ENCODE measurements at places on chromosomes 6 and 20.

GRCh38 chr6:104268389-104268788 lies 591.3 kb downstream of the HACE1 start:
- DNase-seq, result no peak

DNA sequence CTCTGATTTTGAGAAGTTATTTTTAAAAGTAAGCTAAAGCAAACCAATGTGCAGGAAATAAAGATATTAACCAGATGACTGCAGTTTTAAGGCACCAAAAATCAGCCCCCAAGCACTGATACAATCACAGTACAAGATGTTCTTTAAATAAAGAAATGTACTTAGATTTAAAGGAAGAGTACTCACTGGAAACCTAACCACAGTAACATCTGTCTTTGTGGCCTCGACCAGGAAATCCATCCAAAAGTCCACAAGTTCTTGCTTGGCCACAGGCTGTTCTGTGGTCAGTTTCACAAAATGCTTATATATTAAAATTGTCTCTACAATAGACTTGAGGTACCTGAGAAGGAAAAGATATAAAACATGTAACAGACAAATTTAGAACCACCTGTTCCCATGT lies 105.9 kb upstream of the MAP7 start:
- no peak for DNase-seq

GRCh38 chr20:50569864-50570836 lies 60.0 kb downstream of the PTPN1 start:
- DNase-seq, result peak; percentile 61

DNA sequence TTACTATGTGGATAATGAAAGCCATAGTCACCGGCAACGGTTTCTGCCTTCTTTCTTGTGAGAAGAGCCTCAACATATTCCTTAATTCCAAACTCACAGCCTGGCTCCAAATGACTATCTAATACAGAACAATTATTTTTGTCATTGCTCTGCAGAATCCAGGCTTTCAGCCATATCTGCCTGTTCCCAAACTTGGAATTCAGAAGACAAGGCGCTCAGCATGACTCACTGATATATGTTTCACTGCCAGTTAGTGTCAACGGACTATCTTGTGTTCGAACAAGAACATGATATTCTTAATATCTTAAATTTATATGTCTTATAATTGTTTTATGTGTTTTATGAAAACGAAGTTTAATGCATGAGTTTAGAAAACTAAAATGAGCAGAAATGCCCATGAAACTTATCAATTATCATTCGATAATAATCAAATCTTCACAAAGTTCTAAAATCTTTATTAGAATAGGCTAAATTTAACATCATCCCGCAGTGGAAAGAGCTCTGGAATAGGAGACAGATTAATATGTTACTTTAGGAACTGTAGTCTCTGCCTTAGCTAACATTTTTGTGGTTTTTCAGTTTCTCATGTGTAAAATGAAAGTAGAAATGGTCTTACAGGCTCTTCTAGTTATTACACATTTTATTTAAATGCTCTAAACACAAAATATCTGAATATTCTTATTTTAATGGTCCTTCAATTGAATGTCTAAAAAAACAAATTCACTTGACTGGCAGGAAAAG lies 669.3 kb upstream of the GJE1 start:
- DNase-seq, result no peak

GRCh38 chr20:22106308-22106938 lies 401.0 kb downstream of the PAX1 start:
- DNase-seq, result no peak

DNA sequence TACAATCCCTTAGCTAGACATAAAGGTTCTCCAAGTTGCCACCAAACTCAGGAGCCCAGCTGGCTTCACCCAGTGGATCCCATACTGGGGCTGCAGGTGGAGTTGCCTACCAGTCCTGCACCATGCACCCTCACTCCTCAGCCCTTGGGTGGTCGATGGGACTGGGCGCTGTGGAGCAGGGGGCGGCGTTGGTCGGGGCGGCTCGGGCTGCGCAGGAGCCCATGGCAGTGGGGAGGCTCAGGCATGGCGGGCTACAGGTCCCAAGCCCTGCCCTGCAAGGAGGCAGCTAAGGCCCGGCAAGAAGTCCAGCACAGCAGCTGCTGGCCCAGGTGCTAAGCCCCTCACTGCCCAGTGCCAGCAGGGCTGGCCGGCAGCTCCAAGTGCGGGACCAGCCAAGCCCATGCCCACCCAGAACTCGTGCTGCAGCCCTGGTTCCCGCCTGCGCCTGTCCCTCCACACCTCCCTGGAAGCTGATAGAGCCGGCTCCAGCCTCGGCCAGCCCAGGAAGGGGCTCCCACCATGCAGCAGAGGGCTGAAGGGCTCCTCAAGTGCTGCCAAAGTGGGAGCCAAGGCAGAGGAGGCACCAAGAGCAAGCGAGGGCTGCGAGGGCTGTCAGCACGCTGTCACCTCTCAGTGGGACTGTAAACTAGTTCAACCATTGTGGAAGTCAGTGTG lies 912.1 kb downstream of the PHF3 start:
- no peak for DNase-seq

GRCh38 chr20:2708073-2708415 lies 15.5 kb downstream of the EBF4 start:
- no peak for DNase-seq

GRCh38 chr20:36018208-36018988 lies 50.0 kb downstream of the CNBD2 start:
- no peak for DNase-seq

DNA sequence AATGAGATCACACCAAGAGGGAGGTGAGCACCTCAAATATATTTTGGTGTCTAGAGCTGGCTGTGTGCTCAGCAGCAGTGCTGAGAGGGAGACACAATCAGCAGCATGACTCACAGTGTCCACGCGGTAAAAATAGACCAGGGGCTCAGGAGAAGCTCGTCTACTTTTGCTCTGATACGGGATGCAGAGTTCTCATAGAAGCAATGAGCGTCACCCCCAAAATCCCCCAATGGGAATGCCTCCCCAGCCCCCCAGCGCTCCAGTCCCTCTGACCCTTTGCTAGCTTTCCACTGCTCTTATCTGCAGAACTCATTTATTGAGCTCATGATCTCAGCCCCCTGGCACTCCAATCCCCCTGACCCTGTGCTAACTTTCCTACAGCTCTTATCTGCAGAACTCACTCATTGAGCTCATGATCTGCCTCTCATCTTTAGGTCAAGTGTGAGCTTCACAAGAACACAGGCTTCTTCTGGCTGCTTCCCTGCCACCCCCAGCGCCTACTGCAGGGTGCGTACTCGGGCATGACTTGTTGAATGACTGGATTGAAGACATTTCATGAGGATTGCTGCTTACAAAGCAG lies 34.0 kb downstream of the SYNDIG1 start:
- DNase-seq, result no peak

DNA sequence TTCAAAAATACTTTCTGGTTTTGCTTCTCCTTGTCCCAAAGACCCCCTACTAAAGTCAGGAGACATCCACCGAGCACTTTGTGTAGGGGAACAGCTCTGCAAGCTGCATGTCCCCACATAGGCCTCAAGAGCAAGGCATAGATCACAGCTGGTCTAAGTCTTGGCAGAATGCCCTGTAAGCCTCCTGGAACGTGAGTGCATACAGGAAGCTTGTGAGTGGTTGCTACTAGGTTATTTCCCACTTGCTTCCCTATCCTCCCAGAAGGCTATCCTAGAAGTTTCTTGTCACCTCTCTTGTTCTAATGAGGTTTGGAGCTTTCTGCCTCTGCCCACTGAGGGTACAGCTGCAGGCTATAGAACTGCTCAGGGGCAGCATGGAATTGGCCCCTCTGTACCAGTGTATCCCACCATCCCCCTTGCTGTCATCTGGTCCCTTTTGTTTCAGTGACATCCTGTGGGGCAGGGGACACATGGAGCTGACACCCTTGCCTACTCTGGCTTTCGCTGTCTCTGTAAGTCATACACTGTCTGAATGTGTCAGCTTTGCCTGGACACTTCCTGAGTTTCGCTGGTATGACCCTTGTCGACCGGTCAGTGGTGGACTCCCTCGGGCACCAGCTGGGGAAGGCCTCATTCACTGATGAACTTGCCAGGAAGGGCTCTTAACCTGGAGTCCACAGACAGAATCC lies 35.6 kb upstream of the KCNK16 start:
- DNase-seq, result no peak

DNA sequence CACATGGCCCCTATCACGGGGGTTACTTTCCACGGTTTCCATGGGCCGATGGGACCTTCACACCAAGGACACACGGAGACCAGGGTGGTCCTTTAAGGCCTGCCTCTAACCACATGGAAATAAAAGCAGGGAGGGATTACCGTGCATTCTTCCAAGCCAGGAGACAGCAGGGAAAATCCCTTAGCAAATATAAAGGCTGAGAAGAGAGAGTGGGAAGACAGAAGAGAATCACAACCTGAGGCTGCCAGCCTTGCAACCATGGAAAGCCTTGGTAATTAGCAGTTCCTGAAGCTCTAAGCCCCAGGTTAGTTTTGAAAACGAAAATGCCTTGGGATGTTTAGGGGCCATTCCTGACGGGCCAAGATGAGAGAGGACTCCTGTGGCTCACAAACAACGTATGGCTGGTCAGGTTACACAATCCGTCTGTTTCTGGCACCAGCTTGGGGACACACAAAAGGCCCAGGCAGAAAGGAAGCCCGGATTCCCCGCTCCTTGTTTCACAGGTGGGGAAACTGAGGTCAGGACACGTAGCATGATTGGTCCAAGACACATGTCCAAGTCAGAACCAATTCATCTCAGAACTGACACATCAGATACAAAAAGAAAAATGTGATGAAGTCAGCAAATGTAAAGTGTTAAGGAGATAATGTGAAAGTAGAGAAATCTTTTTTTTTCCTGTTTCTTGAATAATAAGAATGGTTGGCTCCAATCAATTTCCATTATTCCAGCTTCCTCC lies 2.8 kb downstream of the PREX1 start:
- DNase-seq, result no peak

GRCh38 chr6:100979267-100979666 lies 98.1 kb upstream of the ASCC3 start:
- no peak for DNase-seq

GRCh38 chr6:4351520-4352321 lies 216.3 kb upstream of the ECI2 start:
- no peak for DNase-seq
